Kidney glomerular epithelial cell (primary cell): ENCODE measurements at places on chromosomes 2 and 18.

GRCh38 chr18:79754022-79754761 is 43.5 kb upstream of the KCNG2 start:
- DNase-seq = no peak

GRCh38 chr2:232562515-232563151 is 12.1 kb downstream of the EIF4E2 start:
- no peak for DNase-seq

DNA sequence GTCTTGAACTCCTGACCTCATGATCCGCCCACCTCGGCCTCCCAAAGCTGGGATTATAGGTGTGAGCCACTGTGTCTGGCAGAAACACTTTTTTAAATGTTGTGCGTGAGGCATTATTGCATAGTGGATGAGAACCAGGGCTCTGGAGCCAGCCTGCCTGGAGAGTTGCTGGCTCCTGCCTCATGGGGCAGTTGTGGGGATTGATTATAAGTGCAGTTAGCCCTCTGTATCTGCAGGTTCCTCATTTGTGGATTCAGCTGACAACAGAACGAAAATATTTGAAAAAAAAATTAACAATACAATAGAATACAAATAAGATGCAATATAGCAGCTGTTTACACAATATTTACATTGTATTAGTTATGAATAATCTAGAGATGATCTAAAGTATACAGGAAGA is 129.4 kb upstream of the EML6 start:
- no peak for DNase-seq

GRCh38 chr18:47756364-47757016 is 174.0 kb downstream of the SMAD2 start:
- DNase-seq = peak; percentile 26

GRCh38 chr2:216648105-216648504 is 14.9 kb downstream of the IGFBP2 start:
- no peak for DNase-seq

DNA sequence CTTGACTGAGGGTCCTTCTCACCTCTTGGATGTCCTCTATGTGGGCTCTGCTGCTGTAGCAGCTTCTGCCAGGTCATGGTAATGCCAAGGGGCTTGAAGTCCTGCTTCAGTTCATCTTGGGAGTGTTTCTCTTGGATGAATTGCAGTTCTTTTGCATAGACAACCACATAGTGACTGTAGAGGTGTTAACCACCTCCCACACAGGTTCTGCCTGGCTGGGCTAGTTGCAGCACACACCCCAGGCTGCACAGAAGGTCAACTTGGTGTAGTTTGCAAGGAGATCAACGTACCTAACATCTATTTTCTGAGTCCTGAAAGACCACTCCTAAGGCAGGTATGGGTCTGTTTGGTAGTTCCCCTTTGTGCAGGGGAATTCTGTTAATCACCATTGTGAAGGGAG is 108.1 kb downstream of the ADCYAP1 start:
- peak; percentile 23 for DNase-seq

GRCh38 chr2:65366595-65367125 is 65.7 kb downstream of the SPRED2 start:
- DNase-seq = peak; percentile 84

- no peak for DNase-seq
These were observed 257.0 kb downstream of the MREG start for GRCh38 chr2:215756346-215756730.

- no peak for DNase-seq
These were observed 11.0 kb downstream of the FBLN7 start for GRCh38 chr2:112149194-112149593.

GRCh38 chr2:163175294-163175693 is 336.7 kb upstream of the KCNH7 start:
- DNase-seq = no peak

GRCh38 chr2:203756161-203756560 is 49.7 kb downstream of the CD28 start:
- DNase-seq = no peak

DNA sequence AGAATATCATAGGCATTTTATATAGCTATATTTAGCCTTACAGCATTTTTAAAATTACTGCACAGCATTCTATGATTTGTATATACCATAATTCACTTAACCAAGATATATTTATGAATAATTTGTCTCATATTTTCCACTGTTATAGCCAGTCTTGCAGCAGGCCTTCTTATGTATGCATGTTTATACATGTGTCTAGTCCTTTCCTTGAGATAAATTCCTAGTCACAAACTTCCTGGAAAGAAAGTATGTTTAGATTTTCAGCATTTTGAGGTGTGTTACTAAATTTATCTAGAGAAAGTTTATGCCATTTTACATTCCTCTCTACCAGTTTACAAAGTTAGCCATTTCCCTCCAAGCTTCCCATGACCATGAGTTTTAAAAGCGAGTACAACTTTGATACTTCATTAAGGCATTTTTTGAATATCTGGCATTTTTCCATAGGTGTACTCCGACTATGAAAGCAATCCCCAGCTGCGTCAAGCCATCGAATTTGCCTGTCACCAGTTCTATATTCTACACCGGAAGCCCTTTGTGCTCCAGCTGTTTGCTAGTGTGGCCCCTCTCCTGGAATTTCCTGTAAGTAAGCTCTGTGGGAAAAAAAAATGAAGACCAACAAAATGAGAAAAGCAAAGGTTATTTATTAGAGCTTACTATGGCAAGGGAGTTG is 59.4 kb upstream of the RPE start:
- DNase-seq = no peak

GRCh38 chr2:54176577-54176976 is 61.2 kb downstream of the ACYP2 start:
- DNase-seq = peak; percentile 46

GRCh38 chr2:21043744-21044532 is at the start of gene APOB:
Gene APOB (minus strand): TSS chr2:21044073. CDS start chr2:21043945, 128 bp downstream.
- no peak for DNase-seq

- no peak for DNase-seq
These were observed 30.5 kb upstream of the SGPP2 start for GRCh38 chr2:222393733-222394267.

- DNase-seq = no peak
These were observed 134.6 kb downstream of the TMEFF2 start for GRCh38 chr2:192060161-192060560.

GRCh38 chr18:42289526-42289925 is 334.5 kb downstream of the PIK3C3 start:
- no peak for DNase-seq

DNA sequence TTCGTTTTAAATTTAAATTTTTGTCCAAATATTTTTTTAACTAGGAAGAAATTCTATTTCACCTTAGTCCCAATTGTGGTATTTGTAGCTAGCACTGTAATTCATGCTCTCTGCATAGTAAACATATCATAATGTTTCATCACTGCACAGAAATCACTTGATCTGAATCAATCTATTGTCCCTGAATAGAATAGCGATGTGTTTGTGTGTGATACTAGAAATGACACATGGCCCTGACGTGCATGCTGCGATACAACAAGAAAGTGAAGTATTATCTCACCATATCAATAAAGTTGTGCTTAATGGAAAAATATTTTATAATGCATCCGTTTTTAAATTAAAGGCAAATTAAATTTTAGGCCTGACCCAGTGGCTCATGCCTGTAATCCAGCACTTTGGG is 10.0 kb downstream of the TTL start:
- DNase-seq = no peak

- peak; percentile 38 for DNase-seq
These were observed at the start of gene DSG2 for GRCh38 chr18:31497836-31498573. Gene DSG2 (plus strand): TSS chr18:31498177. CDS start chr18:31498252, 75 bp downstream.
